Calu3 (cell line): ENCODE measurements at places on chromosomes 6 and 20. TPM values are rescaled to one million over a fixed set of nuclear protein-coding genes. Genes with fewer than 3 reads are reported as not detected.

DNA sequence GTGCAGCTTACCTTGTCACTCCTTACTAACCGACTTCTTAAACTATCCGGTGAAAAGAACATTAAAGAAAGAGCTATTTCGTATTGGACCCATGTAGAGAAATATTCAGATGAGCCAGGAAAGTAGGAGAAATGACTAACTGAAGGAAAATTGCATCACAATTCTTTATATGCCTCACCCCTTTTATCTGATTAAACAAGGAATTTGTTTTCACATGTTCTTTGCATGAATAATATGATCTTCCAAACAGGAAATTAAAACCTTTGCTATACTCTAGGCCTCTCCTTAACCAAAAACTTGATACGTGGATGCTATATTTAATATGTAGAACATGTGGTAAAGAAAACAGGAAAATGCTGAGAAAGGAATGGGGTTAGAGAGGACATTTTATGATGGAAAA, 41.9 kb upstream of the LRRC1 start:
- H3K27ac ChIP-seq, result peak overlapping the region; percentile 25
- no peaks in the 10 kb centered on the region for H3K36me3 ChIP-seq
- no peak for DNase-seq
- H3K4me1 ChIP-seq, result peaks cover 33% of the 10 kb centered on the region
- H3K27me3 ChIP-seq, result no peaks in the 10 kb centered on the region

NSFL1C gene
- total RNA-seq, result 81.0 and 86.3 TPM in 2 replicates

DEFB115 gene
- not detected in 2 replicates for total RNA-seq

DNA sequence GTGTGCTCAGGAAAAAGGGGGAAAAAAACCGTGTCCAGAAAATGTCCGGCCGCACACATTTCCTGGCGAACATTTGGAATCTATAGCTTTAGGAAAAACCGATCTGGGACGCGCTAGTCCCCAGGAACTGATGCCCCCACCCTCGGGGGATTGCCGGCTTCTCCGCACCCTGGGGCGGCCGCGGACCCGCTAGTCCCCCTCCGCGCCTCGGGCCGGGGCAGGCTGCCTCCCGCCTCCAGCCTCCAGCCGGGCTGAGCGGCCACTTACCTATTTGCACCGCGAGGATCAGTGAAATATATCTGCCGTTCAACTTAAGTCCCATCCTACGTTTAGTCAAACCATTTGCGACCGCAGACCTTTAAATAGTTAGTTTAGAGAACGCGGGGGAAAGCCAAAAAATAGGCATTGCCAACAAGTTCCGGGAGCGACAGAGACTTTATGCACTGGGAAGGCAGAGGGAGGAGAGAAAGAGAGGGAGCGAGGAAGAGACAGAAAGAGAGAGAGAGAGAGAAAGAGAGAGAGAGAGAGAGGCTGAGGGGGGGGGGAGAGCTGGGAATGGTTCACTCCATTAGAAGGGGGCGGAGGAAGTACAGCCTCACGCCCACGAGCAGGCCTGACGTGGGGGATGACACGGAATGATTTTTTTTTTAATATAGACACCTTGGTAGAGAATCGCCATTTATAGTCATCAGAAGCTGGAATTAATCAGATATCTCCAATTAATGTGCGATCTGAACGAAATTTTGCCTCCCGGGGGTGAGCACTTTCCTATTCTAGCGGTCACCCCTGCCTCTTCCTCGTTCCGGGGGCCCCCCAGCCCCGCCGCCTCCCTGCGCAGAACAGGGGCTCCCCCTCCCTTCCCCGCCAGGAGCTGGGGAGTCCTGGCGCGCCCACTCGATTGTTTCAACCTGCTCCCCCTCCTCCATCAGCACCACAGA, at the start of gene NRN1:
TSS of gene NRN1 (minus strand) at position 498 of the 938 bp plus-strand sequence. CDS start at position 322, 176 bp downstream.
- peaks cover 12% of the 10 kb centered on the region for H3K36me3 ChIP-seq
- no peaks in the 10 kb centered on the region for H3K27me3 ChIP-seq
- no peak for DNase-seq
- no peak within 1 kb of the TSS for H3K27ac ChIP-seq

GRCh38 chr6:156859686-156860085, 82.5 kb downstream of the ARID1B start:
- H3K27ac ChIP-seq, result no peak overlapping the region
- H3K36me3 ChIP-seq, result no peaks in the 10 kb centered on the region
- H3K4me3 ChIP-seq, result no peak overlapping the region
- DNase-seq, result no peak
- no peaks in the 10 kb centered on the region for H3K27me3 ChIP-seq

DNA sequence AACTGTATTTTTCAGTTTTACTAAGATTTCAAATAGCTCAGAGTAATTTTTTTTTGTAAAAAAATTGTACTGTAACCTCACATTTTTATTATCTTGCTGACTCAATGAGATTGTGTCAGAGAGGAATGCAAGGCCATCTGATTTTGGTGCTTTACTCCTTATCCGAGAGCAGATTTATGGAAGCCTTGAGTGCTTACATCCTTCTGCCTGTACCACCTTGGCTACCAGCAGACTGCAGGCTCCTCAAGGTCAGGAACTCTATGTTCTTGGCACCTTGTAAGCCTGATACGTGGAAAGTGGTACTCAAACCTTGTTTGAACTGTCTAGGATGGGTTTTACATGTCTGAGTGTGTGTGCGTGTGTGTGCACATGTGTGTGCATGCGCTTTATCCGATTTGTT, 80.1 kb upstream of the MLIP start:
- DNase-seq, result no peak
- H3K27ac ChIP-seq, result no peak overlapping the region
- H3K27me3 ChIP-seq, result no peaks in the 10 kb centered on the region
- no peaks in the 10 kb centered on the region for H3K4me1 ChIP-seq
- H3K36me3 ChIP-seq, result no peaks in the 10 kb centered on the region
- H3K4me3 ChIP-seq, result no peak overlapping the region
